ENCODE measurements at places on chromosomes 3 and 15. TPM values are rescaled to one million over a fixed set of nuclear protein-coding genes. Genes with fewer than 3 reads are reported as not detected.

DNA sequence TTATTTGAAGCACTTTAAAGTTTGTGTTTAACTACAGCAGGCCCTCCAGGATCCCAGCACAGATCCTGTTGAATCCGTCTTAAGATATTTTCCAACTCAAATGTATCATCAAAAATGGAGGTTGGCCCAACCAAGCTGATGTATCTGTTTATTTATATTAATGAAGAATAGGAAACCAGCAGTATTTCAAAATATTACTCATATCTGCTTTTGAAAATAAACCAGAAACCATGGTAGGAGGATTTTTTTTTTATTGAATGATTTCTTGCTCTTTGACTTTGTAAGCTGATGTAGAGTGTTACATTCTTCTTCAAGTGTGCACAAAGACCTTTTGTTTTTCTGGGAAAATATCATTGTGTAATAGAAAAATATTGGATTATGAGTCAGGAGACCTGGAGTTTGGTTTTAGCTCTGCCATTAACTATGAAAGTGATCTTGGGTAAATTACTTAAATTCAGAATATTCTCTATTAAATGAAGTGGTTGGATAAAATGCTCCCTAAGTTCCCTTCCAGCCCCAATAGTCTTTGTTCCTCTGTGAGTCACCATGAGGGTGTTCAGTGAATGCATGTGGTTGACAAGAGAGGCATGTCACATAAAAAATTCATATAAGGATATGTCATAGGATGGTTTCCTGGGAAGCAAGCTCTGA lies 221.3 kb upstream of the GAP43 start:
- DNase-seq: no peak
- peaks cover 27% of the 10 kb centered on the region for H3K4me1 ChIP-seq
- H3K27ac ChIP-seq: peak overlapping the region; percentile 90
- no peaks in the 10 kb centered on the region for H3K27me3 ChIP-seq
- H3K4me3 ChIP-seq: peak overlapping the region; percentile 20

- H3K27ac ChIP-seq: no peak overlapping the region
- H3K4me1 ChIP-seq: no peaks in the 10 kb centered on the region
- H3K4me3 ChIP-seq: no peak overlapping the region
- no peak for DNase-seq
- no peaks in the 10 kb centered on the region for H3K27me3 ChIP-seq
Measured at GRCh38 chr3:57331078-57331610, 38.7 kb upstream of the ASB14 start.

DNA sequence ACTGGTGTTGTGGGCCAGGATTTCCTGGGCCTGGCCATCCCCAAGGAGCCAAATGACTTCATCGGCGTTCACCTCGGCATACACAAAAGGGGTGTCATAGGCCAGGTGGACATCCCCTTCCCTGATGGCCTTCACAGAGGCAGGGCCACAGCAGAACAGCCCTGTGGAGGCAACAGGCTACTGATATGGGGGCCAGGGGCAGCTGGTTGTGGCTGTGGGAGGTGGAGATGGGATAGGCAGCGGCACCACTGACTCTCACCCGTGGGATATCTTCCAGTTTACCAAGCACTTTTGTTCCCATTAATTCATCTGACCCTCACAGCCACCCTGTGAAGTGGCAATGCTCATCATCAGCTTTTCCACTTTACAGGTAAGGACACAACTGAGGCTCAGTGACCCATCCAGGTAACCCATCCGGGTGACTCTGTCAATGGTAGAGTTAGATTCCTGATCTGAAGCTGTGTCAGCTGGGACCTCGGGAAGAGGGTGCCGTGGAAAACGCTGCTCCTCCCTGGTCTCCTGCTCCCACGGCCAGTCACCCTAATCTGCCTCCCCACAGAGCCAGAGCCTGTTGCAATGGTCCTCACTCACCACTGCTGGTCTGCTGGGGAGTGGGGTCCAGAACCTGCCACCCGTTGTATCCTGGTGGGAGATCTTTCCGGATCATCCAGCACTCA lies 15.3 kb upstream of the TGM5 start:
- H3K36me3 ChIP-seq: no peaks in the 10 kb centered on the region
- no peak overlapping the region for H3K27ac ChIP-seq
- no peaks in the 10 kb centered on the region for H3K4me1 ChIP-seq
- H3K27me3 ChIP-seq: no peaks in the 10 kb centered on the region
- no peak overlapping the region for H3K4me3 ChIP-seq

DNA sequence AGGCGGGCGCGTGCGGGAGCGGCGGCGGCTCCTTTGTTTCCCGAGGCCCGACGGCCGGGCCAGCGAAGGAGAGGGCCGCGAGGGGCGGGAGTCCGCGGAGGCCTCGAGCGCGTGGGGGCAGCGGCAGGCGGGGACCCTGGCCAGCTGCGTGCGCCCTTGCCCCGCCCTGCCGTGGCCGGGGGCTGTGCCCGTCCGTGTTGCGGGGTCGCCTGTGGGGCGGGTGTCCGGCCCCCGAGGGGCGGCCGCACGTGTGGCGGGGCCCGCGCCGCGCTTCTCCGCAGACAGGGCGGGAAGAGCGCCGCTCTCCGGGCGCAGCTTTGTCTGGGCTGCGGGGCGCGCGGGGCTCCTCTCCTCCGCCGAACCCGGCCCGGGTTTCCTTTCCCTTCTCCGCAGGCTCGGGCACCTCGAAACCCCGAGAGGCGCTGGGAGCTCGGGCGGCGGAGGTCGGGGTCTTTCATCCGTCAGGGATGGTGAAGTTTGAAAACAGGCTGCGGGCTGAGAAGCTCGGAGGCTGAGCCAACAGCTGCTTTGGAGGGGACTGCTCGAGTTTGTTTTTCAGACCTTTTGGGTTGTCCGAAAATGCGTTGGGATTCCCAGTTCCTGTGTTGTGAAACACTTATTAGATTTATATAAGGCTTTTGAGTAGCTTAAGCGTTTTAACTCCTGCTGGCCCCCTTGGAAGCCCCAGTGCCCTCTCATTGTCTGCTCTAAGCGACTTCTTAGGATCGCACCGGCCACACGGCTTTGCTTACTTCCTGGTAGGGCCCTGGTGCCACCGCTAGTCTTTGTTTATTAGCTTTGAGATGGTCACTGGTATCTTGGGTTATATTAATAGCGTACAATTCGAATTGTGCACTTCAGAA lies 817 bp downstream of the USP3 start:
- H3K27me3 ChIP-seq: no peaks in the 10 kb centered on the region
- H3K4me1 ChIP-seq: peaks cover 59% of the 10 kb centered on the region
- H3K4me3 ChIP-seq: peak overlapping the region; percentile 91
- no peaks in the 10 kb centered on the region for H3K36me3 ChIP-seq
- DNase-seq: no peak

Gene CASR
- total RNA-seq: not detected
